Stimulated activated CD8-positive, alpha-beta memory T cell treated with anti-CD3 and anti-CD28 coated beads, Interleukin-2, amount 100 ng/mL, for 48 hours (primary cell): ENCODE measurements at places on chromosomes 3 and 15.

- DNase-seq, result no peak
Measured at GRCh38 chr3:109143646-109144045, 7.1 kb downstream of the C3orf85 start.

DNA sequence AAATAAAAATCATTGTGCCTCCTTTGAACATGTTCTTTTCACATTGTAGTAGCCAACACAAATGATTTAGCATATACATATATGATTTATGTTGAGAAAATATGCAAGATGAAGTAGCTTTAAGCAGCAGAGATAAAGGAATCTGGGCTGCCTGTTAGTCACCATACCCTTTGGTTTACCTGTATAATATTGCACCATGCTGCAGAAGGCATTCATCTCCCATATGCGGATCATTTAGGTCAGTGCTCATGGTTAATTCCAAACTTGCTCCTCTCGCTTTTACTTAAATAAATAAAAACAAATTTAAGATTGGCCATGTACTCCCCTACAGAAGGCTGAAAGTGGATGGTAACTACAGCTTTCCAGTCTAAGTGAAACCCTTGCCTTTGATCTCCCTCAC lies 86.7 kb upstream of the TBL1XR1 start:
- no peak for DNase-seq

- no peak for DNase-seq
Measured at GRCh38 chr15:96325541-96326327, 4.8 kb upstream of the NR2F2 start.

DNA sequence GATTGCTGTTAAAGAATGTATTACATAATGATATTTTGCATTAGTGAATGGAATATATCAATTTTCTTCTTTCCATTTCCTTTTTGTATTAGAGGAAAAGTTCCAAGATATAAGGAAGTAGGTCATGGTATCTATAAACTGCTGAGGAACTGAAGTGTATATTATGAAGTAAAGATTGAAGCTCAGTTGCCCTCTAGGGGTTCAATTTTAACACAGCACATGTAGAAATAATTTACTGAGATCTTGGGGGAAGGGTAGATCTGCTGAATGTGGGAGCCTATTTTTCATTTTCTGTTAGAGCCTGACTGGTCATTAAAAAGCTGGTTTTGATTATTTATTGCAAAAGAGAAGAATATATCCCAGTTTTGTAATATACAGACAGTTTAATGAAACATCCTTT lies 45.2 kb downstream of the CMC1 start:
- DNase-seq, result no peak

- no peak for DNase-seq
Measured at GRCh38 chr3:65246561-65246960, 558.8 kb upstream of the ADAMTS9 start.

DNA sequence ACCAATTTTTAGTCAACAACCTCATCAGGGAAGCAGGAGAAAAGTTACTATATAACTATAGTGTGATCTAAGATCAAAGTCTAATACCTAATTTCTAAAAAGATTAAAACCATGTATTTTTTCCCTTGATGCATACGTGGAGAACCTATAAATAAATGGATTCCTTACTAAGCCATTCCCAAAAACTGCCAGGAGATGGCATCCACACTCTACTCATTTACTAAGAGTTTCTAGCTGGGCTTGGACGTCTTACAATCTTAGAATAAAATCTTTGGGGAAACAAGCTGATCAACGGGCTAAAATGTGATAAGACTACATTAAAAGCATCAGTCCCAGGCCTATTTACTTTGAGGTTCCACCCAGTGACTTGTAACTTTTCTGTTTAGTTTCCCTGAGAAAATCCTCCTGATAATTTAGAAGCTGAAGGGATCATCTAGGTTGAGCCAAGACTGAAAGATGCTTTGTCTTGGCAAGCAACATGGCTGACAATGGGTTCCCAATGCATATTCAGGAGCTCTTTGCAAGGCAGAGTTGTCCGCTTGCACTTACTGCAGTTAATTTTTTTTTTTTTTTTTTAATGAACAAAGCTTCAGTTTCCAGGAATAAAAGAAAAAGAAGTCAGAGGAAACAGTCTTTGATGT lies 85.5 kb upstream of the FGF12 start:
- DNase-seq, result no peak

GRCh38 chr15:76270876-76271275 lies 40.4 kb downstream of the ETFA start:
- DNase-seq, result no peak

DNA sequence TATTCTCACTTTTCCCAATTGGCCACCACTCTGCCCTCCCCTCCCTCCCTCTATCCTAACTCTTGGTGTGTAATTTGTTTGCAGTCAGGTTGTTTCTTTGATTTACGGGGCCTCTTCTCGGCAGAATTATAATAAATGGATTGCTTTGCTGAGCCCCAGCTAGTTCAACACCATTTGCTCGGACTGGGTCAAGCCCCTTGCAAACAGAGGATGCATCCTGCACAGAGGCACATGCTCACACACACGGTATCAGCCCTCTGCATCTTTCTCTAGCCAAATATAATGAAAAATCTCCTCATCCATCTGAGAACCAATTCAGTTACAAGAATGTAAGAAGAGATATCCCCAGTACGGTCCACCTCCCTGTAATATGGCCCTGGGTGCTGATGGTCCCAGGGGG lies 97.7 kb downstream of the EPHB1 start:
- DNase-seq, result no peak

GRCh38 chr15:47955021-47955420 lies 165.8 kb upstream of the SLC24A5 start:
- no peak for DNase-seq

DNA sequence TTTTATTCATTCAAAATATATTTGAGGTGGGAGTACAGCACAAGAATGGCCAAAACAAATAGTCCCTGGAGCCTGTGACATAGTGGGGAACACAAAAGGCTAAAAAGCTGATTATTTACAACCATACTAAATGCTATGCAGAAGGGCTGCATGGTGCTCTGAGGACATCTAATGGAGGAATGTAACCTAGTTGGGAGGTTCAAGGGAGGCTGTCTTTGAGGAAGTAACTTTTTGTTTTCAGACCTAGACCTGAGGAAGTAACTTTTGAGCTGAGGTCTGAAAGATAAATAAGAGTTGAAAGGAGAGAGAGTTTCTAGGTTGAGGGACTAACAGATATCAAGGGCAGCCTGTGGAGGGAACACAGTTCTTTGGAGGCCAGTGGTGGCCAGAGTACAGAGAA lies 34.8 kb upstream of the RASA2 start:
- no peak for DNase-seq
